ENCODE measurements at places on chromosomes 3 and 15. TPM values are rescaled to one million over a fixed set of nuclear protein-coding genes. Genes with fewer than 3 reads are reported as not detected.

The MRPS11 gene
- 57.9 TPM for total RNA-seq

The ZNF621 gene
- 21.7 TPM for total RNA-seq

The SLC25A26 gene
- 11.7 TPM for total RNA-seq

The LRRC57 gene
- 20.3 TPM for total RNA-seq

The MGLL gene
- total RNA-seq = 0.25 TPM

The UNC45A gene
- 59.3 TPM for total RNA-seq

The MYZAP gene
- total RNA-seq = not detected

The CKMT1A gene
- total RNA-seq = not detected

The CHRFAM7A gene
- total RNA-seq = not detected

The PP2D1 gene
- total RNA-seq = not detected

The EXD1 gene
- not detected for total RNA-seq

The IL17RE gene
- total RNA-seq = 1.5 TPM

The TUSC7 gene
- total RNA-seq = not detected

Data from activated CD4-positive, alpha-beta T cell treated with anti-CD3 and anti-CD28 coated beads, Interleukin-2, amount 10 ng/mL, durations not matched to agents 7 days and 5 days (primary cell).